ENCODE measurements at places on chromosomes 7 and 10.

- no peak for DNase-seq
Measured at GRCh38 chr7:30924624-30925023, 13.0 kb downstream of the AQP1 start.

DNA sequence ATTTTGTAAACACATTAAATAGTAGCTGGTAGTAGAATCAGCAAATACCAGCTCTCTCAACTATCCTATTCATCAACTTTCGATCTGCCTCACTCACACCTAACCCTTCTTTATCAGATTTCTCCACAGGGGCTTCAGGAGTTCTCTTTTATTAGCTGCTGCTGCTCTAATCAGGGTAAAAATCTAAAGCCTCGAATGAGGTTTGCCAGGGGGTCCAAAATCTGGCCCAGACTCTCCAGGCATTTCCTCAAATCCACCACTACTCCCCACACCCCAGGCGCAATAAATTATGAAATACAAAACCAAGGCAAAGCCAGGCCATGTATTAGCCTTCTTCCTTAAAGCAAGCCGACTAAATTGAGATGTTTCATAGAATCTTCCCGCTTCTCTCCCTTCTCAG lies 2.3 kb downstream of the RNF216 start:
- DNase-seq: no peak

- DNase-seq: no peak
Measured at GRCh38 chr7:2203766-2204300, 28.9 kb downstream of the MAD1L1 start.

DNA sequence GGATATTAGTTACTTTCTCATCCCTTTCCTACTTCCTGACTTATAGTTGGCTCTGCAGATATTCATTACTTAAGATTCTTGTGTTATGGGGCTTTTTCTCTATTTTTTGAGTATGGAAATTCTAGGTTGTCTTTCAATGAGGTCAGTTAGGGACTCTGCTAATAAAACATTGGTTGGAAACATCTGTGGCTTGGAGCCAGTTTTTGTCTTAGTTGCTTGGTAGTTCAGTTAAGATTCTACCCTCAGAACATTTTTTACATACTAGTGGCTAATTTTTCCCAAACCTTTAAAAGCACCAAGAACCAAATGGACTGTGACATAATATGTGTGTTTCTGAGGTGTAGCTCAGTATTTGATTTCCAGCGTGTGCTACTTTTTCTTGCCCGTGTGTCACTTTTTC lies 305.6 kb upstream of the FZD1 start:
- DNase-seq: no peak

- DNase-seq: no peak
Measured at GRCh38 chr10:18879284-18879683, 169.3 kb upstream of the MALRD1 start.

DNA sequence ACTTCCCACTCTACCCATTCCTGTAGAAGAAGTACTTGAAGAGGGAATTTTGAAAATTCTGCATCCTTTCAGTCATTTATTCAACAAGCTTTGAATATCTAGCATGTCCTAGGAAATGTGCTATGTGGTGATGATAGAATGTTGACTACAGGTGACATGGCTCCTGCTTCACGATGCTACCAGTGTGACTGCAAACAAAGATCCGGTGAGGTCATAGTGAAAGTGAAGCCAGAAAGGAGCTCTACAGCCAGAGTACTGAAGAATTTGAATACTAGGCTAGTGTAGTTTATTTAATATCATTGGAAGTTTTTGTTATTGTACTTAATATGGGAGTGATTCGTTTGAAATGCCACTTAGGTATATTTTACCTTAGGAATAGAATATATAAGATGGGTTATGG lies 348.1 kb downstream of the TFEC start:
- no peak for DNase-seq

- no peak for DNase-seq
Measured at GRCh38 chr7:52925332-52925731, 110.1 kb upstream of the POM121L12 start.

DNA sequence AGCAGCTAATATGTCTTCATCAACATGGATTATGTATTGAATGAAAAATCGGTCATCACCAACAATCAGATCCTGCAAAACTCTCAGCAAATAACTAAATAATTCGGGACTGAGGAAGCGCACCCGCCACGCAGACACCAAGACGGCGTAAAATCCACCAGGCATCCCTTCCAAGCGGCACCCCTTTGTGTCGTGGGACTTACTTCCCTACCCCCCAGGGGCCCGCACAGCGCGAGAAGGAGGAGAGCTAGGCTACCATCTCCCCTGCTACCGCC lies 721 bp downstream of the ARL3 start:
- no peak for DNase-seq

All from frontal cortex (tissue), 4 donors.